Smooth muscle cell of trachea (primary cell): ENCODE measurements at places on chromosomes 6 and 20. TPM values are rescaled to one million over a fixed set of nuclear protein-coding genes. Genes with fewer than 3 reads are reported as not detected.

Gene DPPA5
- total RNA-seq: not detected in 2 replicates

Gene PRDM13
- not detected in 2 replicates for total RNA-seq

Gene LPA
- total RNA-seq: not detected in 2 replicates

Gene PI3
- not detected in 2 replicates for total RNA-seq

Gene LIME1
- total RNA-seq: 6.1 and 9.3 TPM in 2 replicates

Gene VSTM2L
- total RNA-seq: 2.8 and 5.3 TPM in 2 replicates

Gene BHLHE23
- not detected in 2 replicates for total RNA-seq

Gene ANGPT4
- total RNA-seq: not detected in 2 replicates

Gene RSPO4
- total RNA-seq: not detected in 2 replicates

Gene OVOL2
- not detected in 2 replicates for total RNA-seq

Gene FRK
- 1.5 and 1.7 TPM in 2 replicates for total RNA-seq

Gene NXT1
- total RNA-seq: 17.2 and 17.3 TPM in 2 replicates

Gene CYP39A1
- total RNA-seq: 1.3 and 1.7 TPM in 2 replicates

Gene TMEM14C
- total RNA-seq: 133 and 165 TPM in 2 replicates

Gene FOXQ1
- 6.5 and 6.9 TPM in 2 replicates for total RNA-seq

Gene CPXM1
- total RNA-seq: under 0.01 and 0.83 TPM in 2 replicates

Gene PCSK2
- total RNA-seq: 0.17 TPM in 1 of 2 replicates, not detected in the other

Gene FAM83C
- not detected in 2 replicates for total RNA-seq

Gene KIAA1586
- 10.6 and 14.4 TPM in 2 replicates for total RNA-seq
